ENCODE measurements at places on chromosomes 7 and 10. TPM values are rescaled to one million over a fixed set of nuclear protein-coding genes. Genes with fewer than 3 reads are reported as not detected.
A peak's percentile ranks its signal among the peaks of the same experiment; 100 is the strongest.

Gene PAPOLB
- 0.29 TPM for total RNA-seq

Gene CYP17A1
- total RNA-seq = 3.6 TPM

Gene CTAGE4
- total RNA-seq = 7.2 TPM

Gene LRRC4
- total RNA-seq = 0.77 TPM

Gene CALCR
- 0.15 TPM for total RNA-seq

Gene FZD8
- 8.0 TPM for total RNA-seq

GRCh38 chr10:80460399-80461207, 6.5 kb downstream of the TSPAN14 start:
- H3K36me3 ChIP-seq = no peaks in the 10 kb centered on the region
- DNase-seq = no peak
- peaks cover 28% of the 10 kb centered on the region for H3K4me1 ChIP-seq
- H3K27me3 ChIP-seq = no peaks in the 10 kb centered on the region
- H3K4me3 ChIP-seq = no peak overlapping the region
- H3K27ac ChIP-seq = peak overlapping the region; percentile 62

GRCh38 chr10:75211007-75211691, 553 bp downstream of the VDAC2 start:
- peak overlapping the region; percentile 91 for H3K4me3 ChIP-seq
- no peaks in the 10 kb centered on the region for H3K27me3 ChIP-seq
- H3K4me1 ChIP-seq = peaks cover 3% of the 10 kb centered on the region
- peak overlapping the region; percentile 98 for H3K27ac ChIP-seq
- no peaks in the 10 kb centered on the region for H3K36me3 ChIP-seq

DNA sequence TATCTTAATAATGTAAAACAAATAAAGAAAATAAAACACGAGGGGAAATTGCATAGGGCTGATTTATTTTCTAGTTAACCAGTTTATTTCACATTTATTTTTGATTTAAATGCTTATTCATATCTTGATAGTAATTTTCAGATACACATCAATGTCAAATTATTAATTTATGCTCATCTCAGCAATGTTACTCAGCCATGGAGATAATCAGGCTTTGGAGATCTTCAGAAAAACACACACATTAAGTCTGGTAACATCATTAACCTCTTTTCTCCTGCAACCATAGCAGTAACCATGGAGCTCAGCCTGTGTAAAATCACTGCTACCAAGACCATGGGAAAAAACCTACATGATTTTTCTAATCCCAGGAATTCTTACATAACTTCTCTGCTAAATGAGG, 31.9 kb upstream of the TBX20 start:
- DNase-seq = no peak
- H3K36me3 ChIP-seq = no peaks in the 10 kb centered on the region

Data from uterus (tissue), 4 donors.